ENCODE measurements at places on chromosomes 16 and 17.
A peak's percentile ranks its signal among the peaks of the same experiment; 100 is the strongest.

GRCh38 chr17:67360880-67361279 lies 5.5 kb downstream of the PSMD12 start:
- no peak for DNase-seq

- peak; percentile 27 for DNase-seq
Observed at GRCh38 chr17:56994009-56994792, 16.3 kb downstream of the SCPEP1 start.

GRCh38 chr16:23771642-23772041 lies 16.8 kb downstream of the CHP2 start:
- no peak for DNase-seq

- DNase-seq: no peak
Observed at GRCh38 chr17:82218349-82219075, 5.9 kb upstream of the CCDC57 start.

GRCh38 chr17:19728084-19728495 lies 11.7 kb upstream of the SLC47A2 start:
- DNase-seq: no peak

DNA sequence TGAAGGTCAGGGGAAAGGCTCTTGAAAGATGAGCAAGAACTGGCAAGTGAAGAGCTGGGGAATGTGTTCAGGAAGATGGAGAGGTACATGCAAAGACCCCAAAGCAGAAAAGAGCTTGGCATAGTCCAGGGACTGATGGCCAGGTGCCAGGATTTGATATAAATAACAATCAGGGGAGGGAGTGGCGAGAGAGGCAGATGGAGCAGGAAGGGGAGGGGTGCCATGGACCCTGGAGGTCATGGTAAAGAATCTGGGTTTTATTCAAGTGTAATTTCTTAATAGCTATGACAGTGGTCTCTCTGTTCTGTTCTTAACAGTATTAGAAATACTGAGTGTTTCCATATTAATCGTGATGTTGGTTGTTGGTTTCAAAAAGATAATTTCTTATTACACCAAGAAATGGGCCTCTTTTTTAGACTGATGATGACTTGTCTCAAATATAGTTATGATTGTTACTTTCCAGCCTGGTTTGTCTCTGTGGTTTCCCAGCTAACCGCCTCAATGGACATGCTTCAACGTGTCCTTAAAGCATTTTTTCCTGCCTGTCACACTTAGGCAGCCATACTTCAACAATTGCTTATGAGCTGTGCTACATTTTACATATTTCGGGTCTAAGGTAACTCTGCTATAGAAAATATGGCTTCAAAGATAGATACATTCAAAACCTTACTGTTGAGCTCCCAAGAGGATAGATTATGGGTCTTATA lies 49.4 kb downstream of the MYH10 start:
- no peak for DNase-seq

GRCh38 chr16:71524566-71525553 lies 1.4 kb upstream of the CHST4 start:
- no peak for DNase-seq

DNA sequence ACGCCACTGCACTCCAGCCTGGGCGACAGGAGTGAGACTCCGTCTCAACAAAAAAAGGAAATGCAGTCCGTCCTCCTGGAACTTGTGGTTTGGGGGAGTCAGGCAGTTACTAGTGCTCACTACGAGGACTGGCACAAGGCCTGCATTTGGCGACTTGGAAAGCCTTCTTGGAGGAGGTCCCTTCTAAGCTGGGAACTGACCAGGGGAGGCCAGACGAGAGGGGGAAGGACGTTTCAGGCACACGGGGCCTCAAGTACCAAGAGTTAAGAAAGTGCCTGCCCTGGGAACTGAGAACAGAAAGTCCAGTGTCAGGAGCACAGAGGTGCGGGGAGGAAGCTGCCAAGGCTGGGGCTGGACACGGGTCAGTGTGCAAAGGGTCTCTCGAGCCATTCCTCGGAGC lies 89.9 kb downstream of the ABR start:
- DNase-seq: no peak

DNA sequence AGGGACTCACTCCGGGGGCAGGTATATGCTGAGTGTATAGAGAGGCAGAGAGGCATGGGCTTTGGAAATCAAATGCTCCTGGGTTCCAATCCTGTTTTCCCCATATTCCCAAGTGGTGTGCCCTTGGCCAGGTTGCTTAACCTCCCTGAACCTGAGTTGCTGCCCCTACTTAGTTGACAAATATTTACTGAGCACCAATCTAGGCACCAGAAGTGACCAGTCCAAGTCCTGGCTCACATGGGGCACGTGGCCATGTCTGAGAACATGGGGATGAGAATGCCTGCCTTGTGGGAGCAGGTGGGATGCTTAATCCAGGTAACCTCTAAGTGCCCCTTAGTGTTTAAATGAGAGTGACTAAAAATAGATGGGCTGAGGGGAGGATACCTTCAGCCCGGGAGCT lies 4.2 kb downstream of the SOCS3 start:
- no peak for DNase-seq

- no peak for DNase-seq
Observed at GRCh38 chr16:73692861-73693260, 603.8 kb upstream of the PSMD7 start.

DNA sequence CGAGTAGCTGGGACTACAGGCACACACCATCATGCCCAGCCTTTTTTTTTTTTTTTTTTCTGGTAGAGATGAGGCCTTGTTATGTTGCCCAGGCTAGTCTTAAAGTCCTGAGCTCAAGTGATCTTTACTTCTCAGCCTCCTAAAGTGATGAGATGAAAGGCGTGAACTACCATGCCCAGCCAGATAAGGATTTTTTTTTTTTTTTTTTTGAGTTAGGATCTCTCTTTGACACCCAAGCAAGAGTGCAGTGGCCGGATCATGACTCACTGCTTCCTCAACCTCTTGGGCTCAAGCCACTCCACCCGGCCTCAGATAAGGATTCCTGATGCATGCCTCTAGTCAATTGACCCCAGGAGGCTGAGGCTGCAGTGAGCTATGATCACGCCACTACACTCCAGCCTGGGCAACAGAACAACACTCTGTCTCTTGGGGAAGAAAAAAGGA lies 11.2 kb upstream of the PLEKHG4 start:
- peak; percentile 98 for DNase-seq

DNA sequence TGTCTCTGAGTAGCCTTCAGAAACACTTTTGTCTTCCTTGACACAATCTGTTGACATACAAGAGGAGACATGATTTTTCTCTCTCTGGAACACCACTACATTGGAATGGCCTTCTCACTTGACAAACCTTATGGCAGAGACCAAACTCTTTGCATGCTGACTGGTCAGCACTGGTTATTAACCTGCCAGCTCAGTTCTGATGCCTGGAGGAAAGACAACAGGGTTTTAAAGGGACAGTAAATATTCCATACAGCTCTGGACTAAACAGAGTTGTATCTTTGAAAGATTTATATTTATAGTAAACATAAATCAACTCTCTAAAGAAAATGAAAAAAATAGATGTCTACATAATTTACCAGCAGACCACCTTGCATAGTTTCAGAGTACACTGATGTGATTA lies 1139.1 kb upstream of the CDH8 start:
- DNase-seq: no peak

GRCh38 chr17:30222721-30223175 lies 12.7 kb downstream of the SLC6A4 start:
- DNase-seq: no peak

DNA sequence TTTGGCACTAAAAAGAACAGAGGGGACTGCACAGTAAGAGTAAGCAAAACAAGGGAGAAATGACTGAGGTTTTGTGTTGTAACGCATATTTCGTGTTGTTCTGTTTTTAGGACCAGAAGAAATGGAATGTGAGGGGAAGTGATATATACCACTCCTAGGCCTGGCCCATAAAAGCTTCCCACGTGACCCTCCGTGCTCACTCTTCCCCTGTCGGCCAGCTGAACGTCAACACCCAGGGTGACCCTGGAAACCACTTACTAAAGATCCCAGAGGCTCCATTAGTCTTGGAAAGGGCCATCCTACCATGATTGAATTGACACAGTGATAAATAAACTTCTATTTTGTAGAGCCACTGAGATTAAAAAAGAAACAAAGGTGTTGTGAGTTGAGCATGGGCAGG lies 79.8 kb downstream of the HELZ start:
- DNase-seq: no peak

DNA sequence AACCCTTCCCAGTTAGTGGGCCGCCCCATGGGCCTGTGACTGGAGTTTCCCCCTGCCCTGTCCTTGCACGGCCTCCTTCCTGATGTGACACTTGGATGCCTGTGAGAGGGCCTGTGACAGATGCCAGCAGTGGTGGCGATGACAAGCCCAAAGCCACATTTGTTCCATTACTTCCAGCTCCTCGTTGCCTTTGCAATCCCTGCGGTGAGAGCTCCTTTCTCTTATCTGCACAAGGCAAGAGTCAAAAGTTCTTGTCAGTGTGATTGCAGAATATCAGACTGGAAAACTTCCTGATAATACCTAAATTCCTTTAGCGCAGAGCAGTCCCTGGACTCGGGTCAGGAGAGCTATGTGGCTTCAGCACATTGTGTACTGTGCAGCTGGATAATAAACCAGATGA lies 54.4 kb upstream of the ARHGAP44 start:
- DNase-seq: no peak

- no peak for DNase-seq
Observed at GRCh38 chr17:29390851-29391631, 878 bp downstream of the TAOK1 start.

DNA sequence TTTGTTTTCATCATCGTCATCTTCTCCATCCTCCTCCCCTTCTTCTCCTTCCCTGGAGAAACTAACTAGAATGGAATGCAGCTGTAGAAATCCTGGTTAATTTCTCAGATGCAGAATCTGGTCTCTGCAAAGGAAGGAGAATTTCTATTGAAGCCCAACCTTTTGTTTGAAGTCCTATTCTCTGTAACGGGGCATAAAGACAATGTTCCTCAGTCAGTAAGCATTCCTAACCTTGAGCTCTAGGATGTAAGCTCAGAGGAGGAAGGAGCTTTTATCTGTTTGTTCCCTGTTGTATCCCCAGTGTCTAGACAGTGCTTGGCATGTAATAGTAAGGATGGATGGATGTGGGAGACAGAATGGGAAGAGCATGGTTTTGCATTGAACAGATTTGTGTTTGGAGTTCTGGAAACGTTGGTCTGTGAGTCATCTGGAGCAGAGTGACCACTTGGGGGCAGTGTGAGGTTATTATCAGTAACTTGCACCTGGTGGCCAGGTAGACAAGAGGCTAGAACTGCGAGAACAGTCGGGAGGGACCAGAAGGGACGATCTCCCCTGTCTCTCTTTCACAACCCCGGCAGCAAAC lies 363.7 kb downstream of the SNX29 start:
- DNase-seq: peak; percentile 38

- peak; percentile 78 for DNase-seq
Observed at GRCh38 chr17:27049104-27049784, 244.7 kb upstream of the WSB1 start.

DNA sequence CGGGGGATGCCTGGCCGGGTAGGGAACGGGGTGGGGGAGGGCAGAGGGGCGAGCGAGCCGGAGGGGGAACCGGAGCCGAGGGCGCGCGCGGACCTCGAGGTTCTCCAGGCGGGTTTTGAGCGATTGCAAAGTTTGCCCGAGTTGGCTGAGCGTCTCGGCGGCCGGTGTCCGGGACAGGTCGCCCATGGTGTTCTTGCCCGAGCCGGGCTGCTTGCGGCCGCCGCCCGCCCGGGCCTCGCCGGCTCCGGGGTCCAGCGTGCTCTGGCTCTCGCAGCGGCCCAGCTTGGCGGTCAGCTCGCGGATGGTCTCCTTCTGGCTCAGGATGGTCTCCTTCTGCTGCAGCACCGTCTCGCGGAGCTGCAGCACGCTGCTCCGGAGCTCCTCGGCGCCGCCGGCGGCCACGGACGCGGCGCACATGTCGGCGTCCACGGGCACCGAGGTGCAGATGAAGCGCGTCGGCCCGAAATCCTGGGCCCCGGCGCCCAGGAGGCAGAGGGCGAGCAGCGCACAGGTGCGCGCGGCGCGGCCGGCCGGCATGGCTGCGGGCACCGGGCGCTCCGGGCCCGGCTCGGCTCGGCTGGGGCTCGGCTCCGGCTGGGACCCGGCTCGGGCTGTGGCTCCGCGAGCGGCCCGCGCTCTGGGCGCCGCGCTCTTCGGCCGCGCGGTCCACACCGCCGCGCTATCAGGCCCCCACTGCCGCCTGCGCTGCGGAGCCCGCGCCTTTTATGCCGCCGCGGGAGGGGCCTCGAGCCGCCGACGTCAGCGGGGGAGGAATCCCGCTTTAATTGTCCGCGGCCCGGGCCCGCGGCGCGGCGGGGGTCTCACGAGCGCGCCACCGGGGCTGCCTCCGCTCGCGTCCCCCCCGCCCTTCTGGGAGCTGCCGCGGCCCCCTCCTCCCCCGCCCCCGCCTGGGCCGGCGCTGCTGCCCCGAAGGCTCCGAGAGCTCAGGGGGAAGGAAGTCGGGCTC lies at the start of gene NPTX1:
TSS of gene NPTX1 (minus strand) at position 698 of the 967 bp plus-strand sequence. CDS start at position 537, 161 bp downstream.
- DNase-seq: no peak

- DNase-seq: peak; percentile 65
Observed at GRCh38 chr16:9134739-9135138, 43.3 kb downstream of the HAPSTR1 start.

DNA sequence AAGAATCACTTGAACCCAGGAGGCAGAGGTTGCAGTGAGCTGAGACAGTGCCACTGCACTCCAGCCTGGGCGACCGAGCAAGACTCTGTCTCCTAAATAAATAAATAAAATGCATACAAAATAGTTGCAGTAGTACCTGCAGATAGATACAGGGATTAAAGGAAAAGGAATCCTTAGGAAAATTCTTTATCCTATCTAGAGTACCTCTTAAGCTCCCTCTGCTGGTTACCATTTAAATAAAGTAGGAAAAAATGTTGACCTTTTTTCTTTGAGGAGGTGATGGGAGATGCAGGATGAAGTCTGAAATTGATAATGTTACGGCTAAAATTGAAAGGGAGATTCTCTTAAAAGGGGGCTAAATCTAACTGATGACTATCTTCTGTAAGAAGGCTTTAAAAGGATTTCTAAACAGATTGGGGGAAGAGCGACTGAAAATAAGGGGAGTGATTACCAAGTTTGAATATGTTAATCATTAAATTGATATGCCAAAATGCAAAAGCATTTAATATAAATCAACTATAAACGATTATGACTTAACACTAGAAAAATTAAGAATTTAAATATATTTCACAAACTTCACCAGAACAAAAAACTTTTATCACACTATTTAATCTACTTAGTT lies 29.4 kb downstream of the C16orf87 start:
- peak; percentile 33 for DNase-seq

- no peak for DNase-seq
Observed at GRCh38 chr17:81000334-81000630, 8.6 kb downstream of the CHMP6 start.

GRCh38 chr16:30858829-30859423 lies 35.0 kb downstream of the BCL7C start:
- DNase-seq: peak; percentile 23
